ENCODE measurements at places on chromosomes 12 and 14.

DNA sequence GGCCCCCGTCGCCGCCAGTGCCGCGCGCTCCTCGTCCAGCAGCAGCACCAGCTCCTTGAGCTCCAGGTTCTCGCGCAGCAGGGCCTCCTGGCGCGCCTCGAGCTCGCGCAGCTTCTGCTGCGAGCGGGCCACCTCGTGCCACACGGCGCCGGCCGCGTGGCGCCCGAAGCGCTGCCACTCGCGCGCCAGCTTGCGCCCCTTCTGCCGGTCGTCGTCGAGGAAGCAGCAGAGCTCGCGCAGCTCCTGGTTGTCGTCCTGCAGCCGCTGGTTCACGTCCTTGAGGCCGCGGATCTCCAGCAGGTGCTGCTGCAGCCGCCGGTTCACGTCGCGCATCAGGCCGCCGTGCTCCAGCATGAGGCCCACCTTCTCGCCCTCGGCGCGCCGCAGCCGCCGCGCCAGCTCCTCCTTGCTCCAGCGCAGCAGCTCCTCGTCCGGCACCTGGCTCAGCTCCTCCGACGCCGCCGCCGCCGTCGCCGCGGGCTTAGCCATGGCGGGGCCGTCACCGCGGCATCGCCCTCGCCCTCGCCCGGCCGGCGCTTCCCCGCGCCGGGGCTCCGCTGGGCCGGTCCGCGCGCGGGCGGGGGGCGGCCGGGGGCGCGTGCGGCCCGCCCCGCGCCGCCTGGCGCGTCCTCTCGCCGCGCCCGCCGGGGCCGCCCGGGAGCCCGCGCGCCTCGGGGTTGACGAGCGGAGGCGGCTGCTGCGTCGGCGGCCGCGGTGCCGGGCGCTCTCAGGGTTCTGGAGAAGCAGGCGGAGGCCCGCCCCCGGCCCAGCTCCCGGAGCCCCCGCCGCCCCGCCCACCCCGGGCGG lies at the start of gene CCDC85C:
Gene CCDC85C (minus strand): TSS at position 737 of the 807 bp plus-strand sequence. CDS start 248 bp downstream, at position 489.
- DNase-seq = peak; percentile 66

GRCh38 chr14:101351769-101352168 lies 209.5 kb upstream of the DIO3 start:
- DNase-seq = no peak

- DNase-seq = no peak
These were observed 23.5 kb downstream of the RDH12 start for GRCh38 chr14:67725171-67725570.

- no peak for DNase-seq
These were observed 3.3 kb upstream of the GALC start for GRCh38 chr14:87996291-87996592.

DNA sequence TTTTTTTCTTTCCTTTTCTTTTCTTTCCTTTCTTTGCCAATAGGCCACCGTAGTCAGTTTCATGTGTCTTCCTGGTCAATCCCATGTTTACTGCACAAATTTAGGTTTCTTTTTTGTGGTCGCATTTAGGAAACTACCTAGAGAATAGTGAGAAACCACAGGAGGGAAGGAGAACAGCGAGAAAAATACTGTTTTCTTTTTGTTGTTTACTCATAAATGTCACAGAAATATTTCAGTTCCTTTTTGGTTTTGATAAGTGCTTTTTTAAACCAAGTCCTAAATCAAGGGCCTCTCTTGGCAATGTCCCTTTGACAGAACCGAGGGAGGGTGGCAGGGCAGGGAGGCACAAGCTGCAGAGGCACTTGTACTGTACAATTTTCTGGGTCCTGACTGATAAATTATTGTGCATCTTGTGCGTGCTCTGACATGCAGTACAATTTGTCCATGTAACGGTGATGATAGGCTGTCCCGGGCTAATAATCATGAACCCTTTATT lies 326.1 kb downstream of the CACNA1C start:
- no peak for DNase-seq

GRCh38 chr12:3630621-3631271 lies 122.2 kb downstream of the CRACR2A start:
- DNase-seq = no peak

GRCh38 chr14:79555429-79555828 lies 655.9 kb downstream of the DIO2 start:
- no peak for DNase-seq

DNA sequence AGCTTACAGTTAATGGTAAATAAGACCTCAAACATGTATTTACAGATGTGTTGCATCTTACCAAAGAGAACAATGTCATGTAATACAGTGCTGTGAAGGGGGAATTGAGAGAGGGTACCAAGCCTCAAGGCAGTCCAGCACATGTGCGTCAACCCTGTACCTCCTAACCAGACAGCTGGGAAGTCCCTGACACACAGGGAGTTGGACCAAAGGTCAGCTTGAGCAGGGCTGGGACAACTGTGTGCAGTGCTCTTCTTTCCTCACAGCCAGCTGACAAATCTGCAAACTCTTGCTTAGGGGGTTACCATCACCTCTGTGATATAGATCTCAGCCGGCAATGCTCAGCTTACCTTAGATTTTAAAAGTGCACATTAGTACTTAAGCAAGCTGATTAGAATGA lies 56.8 kb upstream of the RIC8B start:
- DNase-seq = no peak

GRCh38 chr12:102964872-102965271 lies 7.4 kb downstream of the ASCL1 start:
- DNase-seq = no peak

DNA sequence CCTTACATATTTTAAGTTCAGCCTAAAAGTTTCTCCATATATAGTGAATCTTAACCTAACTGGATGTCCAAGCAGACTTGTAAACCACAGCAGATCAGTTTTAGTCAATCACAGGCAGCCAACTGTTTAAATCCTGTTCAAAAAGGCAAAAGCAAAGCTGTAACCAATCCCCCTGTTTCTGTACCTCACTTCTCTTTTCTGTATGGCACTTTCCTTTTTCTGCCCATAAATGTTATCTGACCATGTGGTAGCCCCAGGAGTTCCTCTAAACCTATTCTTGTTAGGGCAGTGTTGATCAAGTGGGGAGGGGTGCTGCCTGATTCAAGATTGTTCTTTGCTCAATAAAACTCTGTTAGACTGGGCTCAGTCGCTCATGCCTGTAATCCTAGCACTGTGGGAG lies 8.5 kb upstream of the DACT1 start:
- no peak for DNase-seq

- no peak for DNase-seq
These were observed 187.4 kb upstream of the RASSF8 start for GRCh38 chr12:25771041-25771440.

DNA sequence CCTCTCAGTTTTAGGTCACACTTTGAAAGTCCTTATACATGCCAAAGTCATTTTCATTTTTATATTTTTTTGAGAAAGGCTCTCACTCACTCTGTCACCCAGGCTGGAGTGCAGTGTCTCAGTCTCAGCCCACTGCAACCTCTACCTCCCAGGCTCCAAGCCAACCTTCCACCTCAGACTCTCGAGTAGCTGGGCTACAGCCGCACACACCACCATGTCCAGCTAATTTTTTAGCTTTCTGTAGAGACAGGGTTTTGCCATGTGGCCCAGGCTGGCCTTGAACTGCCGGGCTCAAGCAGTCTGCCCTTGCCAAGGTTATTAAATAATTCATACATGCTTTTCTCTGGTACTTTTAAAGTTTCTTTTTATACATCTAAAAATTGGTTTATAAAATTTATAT lies 166.0 kb downstream of the ERC1 start:
- no peak for DNase-seq

DNA sequence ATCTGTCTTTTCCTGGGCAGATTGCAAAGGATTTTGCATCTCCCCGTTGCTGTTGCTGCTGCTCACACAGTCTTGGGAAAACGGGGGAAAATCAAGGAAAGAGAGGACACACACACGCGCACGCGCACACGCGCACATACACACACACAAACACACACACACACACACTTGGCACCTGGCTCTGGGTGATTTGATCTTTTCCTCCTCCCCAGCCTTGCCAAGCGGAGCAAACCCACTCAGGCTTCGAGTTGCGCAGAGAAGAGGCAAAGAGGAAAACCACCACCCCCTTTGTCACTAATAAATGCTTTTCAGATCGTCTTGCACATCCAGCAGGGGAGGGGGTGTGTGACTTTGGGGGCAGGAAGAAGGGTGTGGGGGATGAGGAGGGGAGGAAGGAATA lies 965 bp upstream of the NOS1 start:
- DNase-seq = no peak

GRCh38 chr12:103422328-103422727 lies 73.4 kb downstream of the C12orf42 start:
- DNase-seq = no peak

- DNase-seq = no peak
These were observed 33.5 kb downstream of the NIN start for GRCh38 chr14:50797250-50798047.

GRCh38 chr14:38751459-38751858 lies 351.6 kb downstream of the SEC23A start:
- DNase-seq = no peak

DNA sequence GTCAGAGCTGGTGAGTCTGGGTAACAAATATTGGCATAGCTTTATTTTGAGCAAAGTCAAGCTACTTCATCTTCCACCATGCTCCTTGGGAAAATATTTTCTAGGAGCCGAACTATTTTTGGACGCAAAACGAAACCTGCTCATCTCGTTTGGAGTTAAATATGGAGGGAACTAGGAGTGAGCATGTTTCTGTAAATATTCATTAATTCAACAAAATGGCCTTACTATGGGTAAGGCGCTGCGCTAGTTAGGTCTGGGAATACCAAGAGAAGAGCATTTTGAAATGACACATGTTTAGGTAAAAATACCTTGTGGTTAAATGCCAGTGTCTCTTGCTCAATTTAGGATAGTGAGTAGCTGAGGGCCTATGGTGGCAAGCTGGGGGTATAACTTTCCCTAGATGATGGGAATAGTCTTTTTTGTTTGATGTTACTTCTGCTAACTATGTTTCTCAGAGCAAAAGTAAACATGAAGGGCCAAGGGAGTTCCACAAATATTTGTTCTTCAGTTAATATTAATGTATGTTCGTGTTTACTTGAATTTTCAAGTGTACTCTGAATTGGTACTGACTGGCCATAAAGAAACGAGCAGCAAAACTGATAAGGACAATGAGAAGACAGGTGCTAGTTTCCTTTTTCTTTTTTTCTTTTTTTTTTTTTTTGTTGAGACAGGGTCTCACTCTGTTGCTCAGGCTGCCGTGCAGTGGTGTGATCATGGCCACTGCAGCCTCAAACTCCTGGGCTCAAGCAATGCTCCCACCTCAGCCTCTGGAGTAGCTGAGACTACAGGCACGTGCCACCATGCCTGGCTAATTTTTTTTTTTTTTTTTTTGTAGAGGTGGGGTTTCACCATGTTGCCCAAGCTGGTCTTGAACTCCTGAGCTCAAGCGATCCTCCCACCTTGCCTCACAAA lies 77.7 kb downstream of the MAP1LC3B2 start:
- DNase-seq = no peak

- DNase-seq = no peak
These were observed 114.4 kb downstream of the SCN8A start for GRCh38 chr12:51705450-51705849.

GRCh38 chr12:120468325-120468820 lies 1.2 kb downstream of the SRSF9 start:
- DNase-seq = peak; percentile 57

- peak; percentile 76 for DNase-seq
These were observed 26.9 kb upstream of the LGALS3 start for GRCh38 chr14:55102141-55102621.

DNA sequence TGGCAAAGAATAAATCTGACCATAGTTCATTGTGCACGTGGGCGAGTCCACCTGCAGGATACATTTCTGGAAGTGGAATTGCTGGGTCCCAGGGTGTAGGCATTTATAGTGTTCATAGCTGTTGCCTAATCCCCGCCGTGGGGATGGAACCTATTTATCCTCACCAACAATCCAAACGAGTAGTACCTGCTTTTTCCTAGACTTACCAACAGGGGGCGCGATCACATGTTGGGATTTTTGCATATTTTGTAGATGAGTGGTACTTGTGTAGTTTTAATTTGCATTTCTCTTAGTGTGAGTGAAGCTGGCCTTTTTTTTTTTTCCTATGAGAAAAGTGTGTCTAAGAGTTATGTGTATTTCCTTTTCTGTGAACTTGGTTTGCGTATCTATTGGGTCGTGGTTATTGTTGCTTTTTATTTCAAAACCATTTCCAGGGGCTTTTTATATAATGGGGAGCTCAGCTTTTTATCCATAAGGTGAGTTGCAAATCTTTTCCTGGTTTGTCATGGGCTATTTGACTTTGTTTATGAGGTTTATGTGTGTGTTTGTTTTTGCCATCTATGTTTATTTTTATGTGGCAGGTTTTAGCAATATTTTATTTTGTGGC lies 67.2 kb downstream of the CCDC92 start:
- DNase-seq = no peak

DNA sequence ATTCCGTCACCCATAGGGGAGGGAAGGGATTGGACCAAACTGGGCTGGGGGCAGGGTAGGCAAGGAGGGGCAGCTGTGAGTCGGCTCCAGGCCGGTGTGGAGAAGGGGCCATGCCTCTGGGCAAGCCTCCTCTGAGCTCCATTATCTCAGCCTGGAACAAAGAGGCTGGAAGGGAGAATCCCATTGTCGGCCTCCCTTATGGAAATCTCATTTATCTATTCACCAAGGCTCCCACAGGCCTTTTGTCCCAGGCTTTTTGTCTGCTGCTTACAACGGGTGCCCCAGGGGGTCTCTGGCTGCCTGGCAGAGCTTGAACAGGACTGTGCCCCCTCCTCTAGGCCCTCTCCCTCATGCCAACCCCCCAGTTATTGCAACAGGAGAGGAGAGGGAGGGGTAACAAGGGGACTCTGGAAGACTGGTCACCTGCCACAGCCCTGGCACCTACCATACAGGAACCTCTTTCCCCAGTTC lies 19.5 kb downstream of the FIGNL2 start:
- no peak for DNase-seq

DNA sequence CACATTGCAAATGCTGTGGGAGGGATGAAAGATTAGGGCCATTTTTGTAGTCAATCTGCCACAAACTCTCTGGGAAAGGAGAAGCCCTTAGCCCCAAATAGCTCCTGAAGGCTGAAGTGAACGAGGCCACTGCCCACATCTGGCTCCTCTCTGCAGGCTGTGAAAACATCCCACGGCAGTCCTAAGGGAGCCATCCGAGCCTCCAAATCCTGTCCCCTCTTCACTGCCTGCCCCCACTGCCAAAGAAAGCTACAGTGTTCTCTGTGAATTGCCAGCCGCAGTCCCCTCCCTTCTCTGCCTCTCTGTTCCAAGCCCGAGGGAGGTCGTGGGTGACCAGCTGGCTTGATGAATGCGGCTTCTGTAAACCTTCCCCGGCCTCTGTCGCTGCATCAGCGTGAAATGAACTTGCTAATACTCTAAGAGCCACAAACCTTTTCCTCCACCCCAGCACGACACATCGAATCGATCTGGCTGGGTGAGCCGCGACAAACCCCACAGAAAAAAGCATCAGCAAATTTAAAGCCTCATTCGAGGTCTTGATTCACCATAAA lies 180.7 kb upstream of the NRXN3 start:
- DNase-seq = no peak

DNA sequence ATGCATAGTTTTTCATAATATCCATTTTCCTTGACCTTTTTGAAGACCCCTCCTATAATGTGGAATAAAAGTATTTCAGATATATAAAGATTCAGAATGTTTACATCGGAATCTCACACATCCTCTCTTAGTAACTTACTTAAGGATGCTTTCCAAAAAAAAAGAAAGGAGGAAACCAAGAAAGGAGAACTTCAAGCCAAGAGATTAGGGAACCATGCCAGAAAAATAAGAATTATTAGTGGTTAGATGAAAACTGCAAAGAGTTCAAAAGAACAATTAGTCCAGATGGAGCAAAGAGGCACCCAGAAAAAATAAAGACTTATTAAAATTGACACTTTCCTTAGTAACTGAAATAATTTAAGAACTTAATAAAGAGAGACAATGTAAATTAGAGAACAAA lies 179.2 kb downstream of the DUSP6 start:
- DNase-seq = no peak
